ENCODE measurements at places on chromosomes 7 and 10. TPM values are rescaled to one million over a fixed set of nuclear protein-coding genes. Genes with fewer than 3 reads are reported as not detected.

HYAL4 gene
- not detected for total RNA-seq

NOC3L gene
- total RNA-seq: 45.5 TPM

NOS3 gene
- 35.8 TPM for total RNA-seq

GRID2IP gene
- total RNA-seq: 3.2 TPM

NME8 gene
- total RNA-seq: not detected

GARIN1A gene
- 0.49 TPM for total RNA-seq

H2BK1 gene
- total RNA-seq: 0.69 TPM

PRRT4 gene
- total RNA-seq: 4.0 TPM

DNA sequence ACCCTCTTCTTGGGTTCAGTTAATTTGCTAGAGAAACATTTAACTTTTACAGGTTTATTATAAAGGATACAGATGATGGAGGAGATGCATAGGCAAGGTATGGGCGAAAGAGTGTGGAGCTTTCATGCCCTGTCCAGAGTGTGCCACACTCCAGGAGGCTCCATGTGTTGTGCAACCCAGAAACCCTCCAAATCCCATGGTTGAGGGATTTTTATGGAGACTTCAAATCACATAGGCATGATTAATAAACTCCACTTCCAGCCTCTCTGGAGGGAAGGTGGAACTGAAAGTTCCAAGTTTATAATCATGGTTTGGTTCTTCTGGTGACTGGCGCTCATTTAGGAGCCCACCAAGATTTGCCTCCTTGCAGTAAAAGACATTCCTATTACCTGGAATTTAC, 159.9 kb downstream of the PHTF2 start:
- no peaks in the 10 kb centered on the region for H3K27me3 ChIP-seq
- H3K27ac ChIP-seq: no peak overlapping the region
- no peaks in the 10 kb centered on the region for H3K36me3 ChIP-seq
- no peak overlapping the region for H3K4me3 ChIP-seq
- DNase-seq: no peak

GRCh38 chr7:130142654-130143333, 62.4 kb downstream of the TMEM209 start:
- DNase-seq: no peak
- no peak overlapping the region for H3K27ac ChIP-seq
- no peaks in the 10 kb centered on the region for H3K27me3 ChIP-seq
- H3K4me3 ChIP-seq: no peak overlapping the region

DNA sequence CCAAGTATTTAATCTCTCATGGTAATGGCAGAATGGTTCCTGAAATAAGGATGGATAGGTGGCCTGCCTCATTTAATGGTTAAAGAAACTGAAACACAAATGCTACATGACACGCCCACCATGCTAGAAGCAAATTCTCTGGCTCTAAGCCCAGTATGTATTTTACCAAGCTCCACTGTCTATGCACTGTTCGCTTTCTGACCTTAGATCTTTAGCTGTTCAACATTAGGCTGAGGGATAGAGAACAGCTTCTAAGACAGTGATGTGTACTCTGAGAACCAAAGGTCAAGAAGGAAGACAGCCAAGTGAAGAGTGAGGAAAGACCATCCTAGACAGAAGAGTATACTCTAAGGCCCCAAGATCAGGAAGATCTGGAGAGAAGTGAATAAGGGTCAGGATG, 26.6 kb downstream of the FAM3C start:
- peaks cover 38% of the 10 kb centered on the region for H3K36me3 ChIP-seq
- peaks cover 65% of the 10 kb centered on the region for H3K4me1 ChIP-seq
- H3K27me3 ChIP-seq: no peaks in the 10 kb centered on the region
- H3K27ac ChIP-seq: peak overlapping the region; percentile 30
- no peak for DNase-seq

DNA sequence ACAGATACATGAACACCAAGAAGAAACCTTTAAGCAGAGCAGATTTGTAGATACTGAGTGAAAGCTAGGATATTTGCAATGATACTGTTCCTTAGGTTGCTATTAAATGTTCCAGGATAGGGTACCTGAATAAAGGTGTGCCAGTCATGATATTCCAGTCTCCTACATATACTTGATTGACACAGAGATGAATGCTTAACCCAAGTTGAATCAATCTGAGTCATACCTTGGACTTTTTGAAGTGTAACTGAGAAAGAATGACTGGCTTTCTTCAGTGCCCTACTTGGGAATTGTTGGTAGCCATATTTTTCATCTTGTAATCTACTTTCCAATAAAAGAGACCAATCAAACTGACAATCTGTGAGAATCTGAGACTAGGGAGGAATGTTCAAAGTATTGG, 805.7 kb upstream of the GHITM start:
- DNase-seq: no peak
- H3K4me1 ChIP-seq: no peaks in the 10 kb centered on the region
- no peak overlapping the region for H3K4me3 ChIP-seq
- no peak overlapping the region for H3K27ac ChIP-seq
- H3K36me3 ChIP-seq: no peaks in the 10 kb centered on the region
- H3K27me3 ChIP-seq: no peaks in the 10 kb centered on the region

DNA sequence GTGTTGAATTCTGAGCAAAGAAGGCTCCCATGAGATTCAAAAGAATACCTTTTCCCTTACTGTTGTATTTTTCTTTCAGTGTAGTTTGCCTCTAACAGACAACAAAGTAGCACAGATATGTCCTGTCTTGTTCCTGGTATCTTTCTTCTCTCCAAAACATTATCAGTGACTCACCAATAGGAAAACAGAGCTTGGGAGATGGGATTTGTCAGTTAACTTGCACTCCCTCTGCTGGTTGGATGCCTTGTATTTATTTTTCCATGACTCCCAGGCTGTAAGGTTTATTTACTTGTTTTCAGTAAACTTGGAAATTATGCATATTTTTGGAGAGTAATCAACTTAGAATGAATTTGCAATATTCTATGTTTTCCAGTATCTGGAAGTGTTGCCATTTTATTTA, 129.7 kb downstream of the SAMD9 start:
- no peaks in the 10 kb centered on the region for H3K36me3 ChIP-seq
- H3K4me1 ChIP-seq: no peaks in the 10 kb centered on the region
- no peaks in the 10 kb centered on the region for H3K27me3 ChIP-seq

- no peak overlapping the region for H3K4me3 ChIP-seq
- peaks cover 12% of the 10 kb centered on the region for H3K4me1 ChIP-seq
- no peaks in the 10 kb centered on the region for H3K27me3 ChIP-seq
- H3K27ac ChIP-seq: no peak overlapping the region
Measured at GRCh38 chr10:98433881-98434732, 12.6 kb downstream of the HPS1 start.

- H3K27me3 ChIP-seq: peaks cover 8% of the 10 kb centered on the region
- no peaks in the 10 kb centered on the region for H3K36me3 ChIP-seq
- no peak overlapping the region for H3K27ac ChIP-seq
Measured at GRCh38 chr10:77359950-77360520, 277.6 kb downstream of the KCNMA1 start.

DNA sequence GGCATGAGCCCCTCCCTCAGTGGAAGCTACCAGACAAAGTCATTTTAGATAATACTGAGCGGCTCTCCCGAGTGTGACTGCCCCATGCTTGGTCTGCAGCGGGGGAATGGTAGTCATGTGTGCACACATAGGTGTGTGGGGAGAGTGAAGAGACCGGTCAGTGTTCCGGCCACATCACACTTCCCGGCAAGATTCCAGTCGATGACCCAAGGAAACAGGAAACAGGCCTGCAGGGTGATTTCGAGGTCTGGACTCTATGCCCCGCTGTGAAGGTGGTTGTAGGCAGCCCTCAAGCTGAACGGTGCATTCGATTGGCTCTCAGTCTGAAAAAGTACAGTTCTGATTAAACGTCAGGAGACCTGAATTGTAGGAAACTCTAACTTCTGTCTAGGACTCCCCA, 73.2 kb downstream of the SYPL1 start:
- DNase-seq: no peak
- H3K27ac ChIP-seq: no peak overlapping the region
- H3K4me1 ChIP-seq: no peaks in the 10 kb centered on the region
- H3K27me3 ChIP-seq: no peaks in the 10 kb centered on the region
- H3K4me3 ChIP-seq: no peak overlapping the region

- H3K4me3 ChIP-seq: no peak overlapping the region
- no peaks in the 10 kb centered on the region for H3K4me1 ChIP-seq
- DNase-seq: no peak
- no peaks in the 10 kb centered on the region for H3K27me3 ChIP-seq
- H3K36me3 ChIP-seq: no peaks in the 10 kb centered on the region
Measured at GRCh38 chr10:82768040-82768439, 893.0 kb downstream of the NRG3 start.

DNA sequence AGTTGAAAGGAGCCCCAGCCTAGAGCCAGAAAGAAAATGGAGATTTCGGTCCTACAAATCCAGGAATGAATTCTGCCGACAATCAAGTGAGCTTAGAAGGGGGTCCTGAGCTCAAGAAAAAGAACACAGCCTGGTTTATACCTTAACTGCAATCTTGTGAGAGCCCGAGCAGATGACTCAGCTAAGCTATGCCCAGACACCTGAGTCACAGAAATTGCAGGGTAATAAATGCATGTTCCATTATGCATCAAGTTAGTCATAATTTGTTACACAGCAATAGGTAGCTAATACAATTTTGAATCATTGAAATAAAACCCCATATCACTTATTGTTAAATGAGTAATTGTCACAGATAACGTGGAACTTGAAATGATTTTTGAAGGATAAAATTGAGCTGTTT, 111.8 kb upstream of the FOXP2 start:
- no peak overlapping the region for H3K4me3 ChIP-seq
- peaks cover 5% of the 10 kb centered on the region for H3K4me1 ChIP-seq
- DNase-seq: peak; percentile 4
- no peak overlapping the region for H3K27ac ChIP-seq
- no peaks in the 10 kb centered on the region for H3K27me3 ChIP-seq
- no peaks in the 10 kb centered on the region for H3K36me3 ChIP-seq

DNA sequence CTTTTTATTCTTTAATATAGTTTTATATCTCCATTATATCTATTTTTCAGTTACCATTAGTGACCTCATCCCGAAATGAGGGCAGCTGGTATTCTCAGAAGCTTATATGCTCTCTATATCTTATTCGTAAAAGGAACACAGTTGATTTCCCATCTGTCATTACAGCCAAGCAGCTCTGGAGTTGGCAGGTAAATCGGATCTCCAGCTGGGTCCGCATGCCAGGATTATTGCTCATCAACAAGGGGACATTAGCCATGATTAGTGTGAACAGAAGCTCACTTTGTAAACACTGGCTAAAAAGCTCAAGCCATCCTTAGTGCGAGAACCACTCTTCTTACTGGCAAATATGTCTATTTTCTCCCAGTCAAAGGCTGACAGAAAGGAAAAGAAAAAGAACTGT, 180.3 kb downstream of the NPSR1 start:
- no peaks in the 10 kb centered on the region for H3K36me3 ChIP-seq
- no peak overlapping the region for H3K4me3 ChIP-seq
- no peaks in the 10 kb centered on the region for H3K27me3 ChIP-seq
- no peak overlapping the region for H3K27ac ChIP-seq
- no peak for DNase-seq

DNA sequence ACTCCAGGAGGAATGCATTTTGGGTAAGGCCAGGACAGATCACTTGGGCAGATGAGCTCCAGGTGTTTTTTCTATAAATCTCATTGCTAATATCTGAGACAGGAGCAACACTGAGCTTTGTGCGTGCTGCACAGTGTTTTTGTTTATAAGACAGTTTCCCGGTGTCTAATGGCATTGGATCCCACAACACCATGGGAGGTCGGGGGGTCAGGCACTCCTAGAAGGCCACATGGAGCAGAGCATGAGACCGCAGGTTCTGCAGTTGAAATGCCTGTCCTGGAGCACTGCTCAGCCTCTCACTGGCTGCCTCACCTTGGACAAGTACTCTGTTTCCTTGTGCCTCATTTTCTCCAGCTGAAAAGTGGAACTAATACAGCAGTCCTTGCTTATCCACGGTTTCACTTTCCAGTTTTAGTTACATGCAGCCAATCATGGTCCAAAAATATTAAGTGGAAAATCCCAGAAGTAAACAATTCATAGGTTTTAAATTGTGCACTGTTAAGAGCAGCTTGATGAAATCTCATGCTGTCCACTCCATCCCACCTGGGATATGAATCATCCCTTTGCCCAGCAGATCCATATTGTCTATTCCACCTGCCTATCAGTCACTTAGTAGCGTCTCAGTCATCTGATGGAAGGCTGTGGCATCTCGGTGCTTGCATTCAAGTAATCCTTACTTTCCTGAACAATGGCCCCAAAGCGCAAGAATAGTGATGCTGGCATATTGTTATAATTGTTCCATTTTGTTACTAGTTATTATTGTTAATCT, 35.2 kb downstream of the ATXN7L1 start:
- H3K36me3 ChIP-seq: no peaks in the 10 kb centered on the region
- H3K4me3 ChIP-seq: no peak overlapping the region
- H3K27me3 ChIP-seq: no peaks in the 10 kb centered on the region
- DNase-seq: no peak

DNA sequence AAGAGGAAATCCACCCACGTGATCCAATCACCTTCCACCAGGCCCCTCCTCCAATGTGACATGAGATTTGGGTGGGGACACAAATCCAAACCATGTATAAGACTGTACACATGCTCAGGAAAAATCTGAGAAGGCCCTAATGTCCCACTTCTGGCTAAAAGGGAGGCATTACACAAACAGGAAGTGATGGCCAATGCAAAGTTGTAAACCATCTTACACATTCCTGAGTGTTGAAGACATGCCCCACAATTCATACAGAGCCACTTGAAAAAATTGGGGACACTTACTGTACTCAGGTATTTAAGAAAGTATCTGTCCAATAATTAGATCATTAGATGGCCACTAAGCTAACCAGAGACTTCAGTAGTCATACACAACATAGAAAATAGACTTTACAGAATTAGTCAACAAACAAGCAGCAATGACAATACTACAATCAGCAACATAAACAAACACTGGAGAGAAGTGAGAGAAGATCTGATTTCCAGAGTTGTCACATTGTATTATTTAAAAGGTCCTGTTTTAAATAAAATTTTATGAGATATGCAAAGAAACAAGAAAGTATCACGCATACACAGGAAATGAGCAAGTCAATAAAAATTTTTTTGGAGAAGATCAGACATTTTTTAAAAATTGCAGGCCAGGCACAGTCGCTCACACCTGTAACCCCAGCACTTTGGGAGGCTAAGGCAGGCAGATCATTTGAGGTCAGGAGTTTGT, 143.3 kb downstream of the DGKI start:
- H3K4me1 ChIP-seq: no peaks in the 10 kb centered on the region
- H3K27ac ChIP-seq: no peak overlapping the region
- no peak overlapping the region for H3K4me3 ChIP-seq
- no peaks in the 10 kb centered on the region for H3K27me3 ChIP-seq
- H3K36me3 ChIP-seq: no peaks in the 10 kb centered on the region
- DNase-seq: no peak

DNA sequence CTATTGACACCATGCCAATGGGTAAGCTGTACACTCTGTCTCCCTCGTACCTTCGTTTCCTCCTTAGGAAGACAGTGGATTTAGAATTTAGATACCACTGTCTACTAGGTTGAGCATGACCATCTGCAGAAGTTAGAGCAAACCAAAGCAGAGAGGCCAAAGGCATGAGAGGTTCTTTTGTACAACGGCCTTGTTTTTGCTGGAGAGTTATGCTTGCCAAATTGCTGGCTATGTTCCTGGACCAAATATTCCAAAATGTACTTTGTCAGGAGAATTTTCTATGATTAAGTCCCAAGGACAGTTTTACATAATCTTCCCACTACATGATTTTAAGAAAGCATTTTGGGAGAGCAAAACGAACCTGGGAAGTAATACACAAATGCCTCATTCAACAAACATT, 47.9 kb upstream of the PLCE1 start:
- no peaks in the 10 kb centered on the region for H3K27me3 ChIP-seq
- H3K36me3 ChIP-seq: no peaks in the 10 kb centered on the region
- no peak for DNase-seq
- no peak overlapping the region for H3K27ac ChIP-seq
- H3K4me3 ChIP-seq: no peak overlapping the region

GRCh38 chr7:29237489-29237888, 42.9 kb downstream of the CHN2 start:
- no peaks in the 10 kb centered on the region for H3K27me3 ChIP-seq
- no peak overlapping the region for H3K4me3 ChIP-seq
